ENCODE measurements at places on chromosomes 1 and 21.
A peak's percentile ranks its signal among the peaks of the same experiment; 100 is the strongest.

DNA sequence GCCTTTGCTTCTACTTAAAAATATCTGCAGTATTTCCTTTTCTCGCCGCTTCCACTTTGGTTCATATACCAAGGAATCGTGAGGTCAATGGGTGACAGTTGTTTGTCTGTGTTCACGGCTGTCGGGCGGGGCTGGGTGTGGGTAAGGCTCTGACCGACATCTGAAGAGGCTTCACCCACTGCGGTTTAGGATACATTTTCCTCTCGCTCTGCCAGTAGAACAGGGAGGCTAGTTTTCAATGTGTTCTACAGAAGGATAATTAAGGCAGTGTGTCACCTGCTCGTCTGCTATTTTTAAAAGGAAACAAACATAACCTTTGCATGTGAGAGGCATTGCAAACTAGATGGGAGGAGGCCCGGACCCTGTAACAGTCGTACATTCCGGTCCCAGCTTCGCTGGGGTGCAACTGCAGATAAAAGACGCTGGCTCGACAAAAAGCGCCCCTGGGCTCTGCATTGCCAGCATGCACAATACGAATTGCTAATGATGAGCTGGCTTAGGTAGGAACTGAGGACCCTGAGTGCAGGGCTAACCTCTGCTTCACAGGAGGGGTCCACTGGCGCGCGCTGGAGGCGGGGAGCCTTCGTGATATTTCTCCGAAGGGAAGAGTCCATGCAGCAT, 8.5 kb upstream of the ERG start:
- no peak for DNase-seq

DNA sequence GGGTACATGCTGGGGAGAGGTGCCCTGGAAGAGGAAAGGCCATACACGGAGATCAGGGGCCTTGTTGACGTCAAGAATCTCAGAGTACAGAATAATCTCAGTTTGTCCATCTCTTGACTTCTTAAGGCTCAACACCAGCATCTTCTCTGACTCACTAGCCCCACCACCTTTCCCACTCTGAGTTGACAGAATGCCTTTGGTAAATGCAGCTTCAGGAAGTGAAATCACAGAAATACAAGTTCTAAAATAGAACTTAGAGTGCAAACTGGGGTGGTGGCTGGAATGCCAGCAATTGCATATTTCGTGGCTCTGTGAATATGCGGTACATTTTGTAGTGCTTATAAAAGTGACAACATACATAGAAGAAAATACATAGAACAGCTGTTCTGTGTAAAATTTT, 1.6 kb downstream of the COG2 start:
- DNase-seq, result no peak

DNA sequence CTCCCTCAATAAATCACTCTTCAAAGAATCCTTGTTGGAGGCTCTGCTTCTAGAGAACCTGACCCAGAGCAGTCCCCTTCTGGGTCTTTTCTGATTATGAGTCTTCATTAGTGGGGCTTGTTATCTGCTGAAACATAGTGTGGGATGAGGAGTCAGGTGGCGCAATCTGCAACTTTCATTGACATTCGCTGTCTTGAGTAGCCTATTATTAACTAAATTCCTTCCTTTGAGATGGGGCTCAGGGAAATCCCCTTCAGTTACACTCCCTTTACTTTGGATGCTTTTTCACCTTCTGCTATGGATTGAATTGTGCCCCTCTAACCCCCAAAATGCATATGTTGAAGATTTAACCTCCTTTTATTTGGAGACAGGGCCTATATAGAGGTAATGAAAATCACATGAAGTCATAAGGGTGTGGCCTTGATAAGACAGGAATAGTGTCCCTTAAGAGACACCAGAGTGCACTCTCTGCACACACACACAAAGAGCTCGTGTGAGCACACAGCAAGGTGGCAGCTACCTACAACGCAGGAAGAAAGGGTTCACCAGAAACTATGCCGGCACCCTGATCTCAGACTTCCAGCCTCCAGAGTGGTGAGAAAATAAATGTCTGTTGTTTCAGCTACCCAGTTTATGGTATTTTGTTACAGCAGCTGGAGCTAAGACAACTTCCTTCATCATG, 19.5 kb downstream of the DIO1 start:
- no peak for DNase-seq

DNA sequence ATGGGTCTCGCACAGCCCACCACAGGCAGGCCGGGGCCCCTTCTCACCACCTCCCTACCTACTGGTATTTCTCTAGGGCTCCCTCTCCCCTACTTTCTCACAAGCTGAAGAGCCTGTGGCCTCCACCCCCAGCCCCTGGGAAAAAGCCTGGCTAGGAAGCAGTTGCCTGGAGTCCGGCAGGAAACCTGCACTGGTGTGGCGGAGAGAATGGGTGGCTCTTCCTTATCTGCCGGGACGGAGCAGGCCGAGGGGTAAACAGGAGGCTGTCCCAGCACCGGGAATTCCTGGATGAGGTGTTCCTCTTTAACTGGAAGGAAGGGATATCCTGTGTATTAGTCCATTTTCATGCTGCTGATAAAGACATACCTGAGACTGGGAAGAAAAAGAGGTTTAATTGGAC, 125.8 kb downstream of the TLR5 start:
- DNase-seq, result no peak

GRCh38 chr1:71788113-71788512, 494.2 kb downstream of the NEGR1 start:
- no peak for DNase-seq

GRCh38 chr1:191615101-191615821, 543.0 kb upstream of the RGS18 start:
- no peak for DNase-seq

DNA sequence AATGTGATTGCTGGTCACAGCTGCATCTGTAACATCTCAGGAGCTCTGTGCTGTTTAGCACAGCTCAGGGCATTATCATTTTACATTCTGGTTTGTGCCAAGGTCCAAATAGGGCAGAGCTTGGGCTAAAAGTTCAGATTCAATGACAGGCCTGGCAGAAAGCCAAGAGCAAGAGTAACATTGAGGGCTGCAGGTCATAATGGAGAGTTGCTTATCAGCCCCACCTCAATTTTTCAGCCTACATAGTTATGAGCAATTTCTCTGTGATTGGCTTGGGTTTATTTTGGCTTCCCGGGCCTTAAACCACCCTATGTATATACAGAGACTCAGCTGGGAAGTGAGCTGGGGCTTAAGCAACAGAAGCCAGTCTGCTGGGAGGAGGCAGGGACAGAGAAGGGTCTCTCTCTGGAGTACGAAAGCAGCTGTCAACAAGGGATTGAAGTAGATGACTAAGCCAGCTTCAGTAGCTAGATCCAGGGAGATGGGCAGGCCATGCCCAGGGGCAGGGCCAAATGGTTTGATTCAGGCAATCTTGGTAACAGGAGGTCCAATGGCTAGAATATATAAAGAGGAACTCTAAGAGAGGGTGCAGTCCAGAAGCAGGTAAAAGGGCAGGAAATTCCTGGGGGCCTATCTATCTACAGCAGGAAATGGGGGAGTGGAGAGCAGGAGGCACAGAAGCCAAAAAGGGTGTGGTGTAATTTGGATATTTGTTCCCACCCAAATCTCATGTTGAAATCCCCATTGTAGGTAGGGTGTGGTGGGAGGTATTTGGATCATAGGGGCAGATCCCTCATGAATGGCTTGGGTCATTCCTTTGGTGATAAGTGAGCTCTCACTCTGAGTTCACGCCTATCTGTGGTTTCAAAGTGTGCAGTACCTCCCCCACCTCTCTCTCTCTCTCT, 49.0 kb downstream of the BRINP2 start:
- no peak for DNase-seq

- DNase-seq, result no peak
These were observed 57.0 kb downstream of the SASS6 start for GRCh38 chr1:100075773-100076172.

- DNase-seq, result peak; percentile 15
These were observed 25.5 kb upstream of the MTMR11 start for GRCh38 chr1:149962039-149962647.

DNA sequence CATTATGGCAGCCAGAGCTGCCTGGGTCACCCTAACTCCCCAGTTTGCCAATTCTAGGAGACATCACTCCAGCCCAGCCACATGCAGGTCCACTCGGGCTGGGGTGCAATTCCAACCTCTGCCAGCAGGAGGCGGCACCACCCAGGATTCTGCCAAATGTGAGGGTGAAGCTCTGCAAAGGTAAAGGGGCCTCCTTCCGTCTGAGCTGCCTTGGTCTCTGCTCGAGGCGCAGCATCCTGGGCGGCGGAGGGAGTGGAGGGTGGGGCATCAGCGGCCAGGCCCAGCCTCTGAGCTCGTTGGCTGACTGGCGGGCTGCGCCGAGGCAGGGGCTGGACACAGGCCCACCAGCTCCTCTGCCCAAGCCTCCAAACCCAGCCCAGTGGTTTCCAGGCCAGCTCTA, 63.8 kb downstream of the ARHGEF16 start:
- DNase-seq, result peak; percentile 37

GRCh38 chr1:26915204-26915842, 1.5 kb upstream of the NR0B2 start:
- DNase-seq, result no peak

DNA sequence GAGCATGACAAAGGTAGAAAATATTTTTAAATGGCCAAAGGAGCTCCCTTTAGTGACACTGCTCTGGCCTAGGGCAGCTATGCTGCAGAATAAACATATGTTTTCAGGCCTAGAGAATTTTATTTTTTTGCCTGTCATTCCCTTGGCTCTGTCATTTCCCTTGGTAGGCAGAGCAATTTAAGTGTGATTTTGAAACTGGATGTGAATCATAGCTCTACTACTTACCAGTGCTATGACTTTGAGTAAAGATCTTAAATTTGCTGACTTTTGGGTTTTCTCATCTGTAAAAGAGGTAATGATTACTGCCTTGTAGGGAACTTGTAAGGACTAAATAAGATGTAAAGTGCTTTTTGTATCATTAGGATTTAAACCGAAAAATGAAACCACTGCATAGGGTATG, 189.0 kb upstream of the ZRANB2 start:
- DNase-seq, result no peak

- no peak for DNase-seq
These were observed 24.6 kb downstream of the PMVK start for GRCh38 chr1:154911691-154912550.

DNA sequence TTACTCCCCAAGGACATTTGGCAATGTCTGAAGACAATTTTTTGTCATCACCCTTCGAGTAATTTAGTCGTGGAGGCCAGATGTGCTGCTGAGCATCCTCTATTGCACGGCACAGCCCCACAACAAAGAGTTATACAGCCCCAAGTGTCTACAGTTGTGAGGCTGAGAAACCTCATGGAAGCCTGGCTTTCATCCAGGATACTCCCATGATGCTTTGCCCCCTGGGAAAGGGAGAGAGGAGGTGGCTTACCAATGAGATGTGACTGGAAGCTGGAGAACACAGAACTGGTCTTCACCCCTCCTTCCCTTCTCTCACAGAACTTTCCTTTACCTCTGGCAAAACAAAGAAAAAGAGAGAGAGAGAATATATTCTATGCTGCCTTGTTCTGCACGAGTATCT, 150.9 kb upstream of the VAMP3 start:
- no peak for DNase-seq
